ENCODE measurements at places on chromosomes 16 and 17.
A peak's percentile ranks its signal among the peaks of the same experiment; 100 is the strongest.

- peak; percentile 95 for DNase-seq
Observed at GRCh38 chr16:57299719-57300386, 15.4 kb upstream of the PLLP start.

- peak; percentile 15 for DNase-seq
Observed at GRCh38 chr17:596763-597644, 117.6 kb downstream of the VPS53 start.

- no peak for DNase-seq
Observed at GRCh38 chr17:1577583-1578013, 15.0 kb upstream of the PITPNA start.

DNA sequence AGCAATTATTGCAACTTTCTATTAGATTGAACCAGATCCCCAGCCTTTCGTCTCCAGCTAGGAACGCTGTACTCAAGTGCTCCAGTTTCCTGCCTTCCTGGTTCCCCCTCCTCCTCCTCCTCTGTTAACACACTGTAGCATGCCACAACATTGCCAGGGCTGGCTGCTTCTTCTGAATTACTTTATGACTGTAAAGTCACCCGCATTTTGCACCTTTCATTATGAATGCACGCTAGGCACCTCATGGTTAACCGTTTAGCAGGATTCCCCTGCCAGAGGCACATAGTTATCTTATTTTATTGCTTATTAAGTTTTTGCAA is 4.5 kb downstream of the ZNF423 start:
- no peak for DNase-seq

- DNase-seq: no peak
Observed at GRCh38 chr17:9150446-9151090, 129.3 kb downstream of the NTN1 start.

GRCh38 chr16:3118204-3118790 is 5.9 kb downstream of the ZNF205 start:
- no peak for DNase-seq

DNA sequence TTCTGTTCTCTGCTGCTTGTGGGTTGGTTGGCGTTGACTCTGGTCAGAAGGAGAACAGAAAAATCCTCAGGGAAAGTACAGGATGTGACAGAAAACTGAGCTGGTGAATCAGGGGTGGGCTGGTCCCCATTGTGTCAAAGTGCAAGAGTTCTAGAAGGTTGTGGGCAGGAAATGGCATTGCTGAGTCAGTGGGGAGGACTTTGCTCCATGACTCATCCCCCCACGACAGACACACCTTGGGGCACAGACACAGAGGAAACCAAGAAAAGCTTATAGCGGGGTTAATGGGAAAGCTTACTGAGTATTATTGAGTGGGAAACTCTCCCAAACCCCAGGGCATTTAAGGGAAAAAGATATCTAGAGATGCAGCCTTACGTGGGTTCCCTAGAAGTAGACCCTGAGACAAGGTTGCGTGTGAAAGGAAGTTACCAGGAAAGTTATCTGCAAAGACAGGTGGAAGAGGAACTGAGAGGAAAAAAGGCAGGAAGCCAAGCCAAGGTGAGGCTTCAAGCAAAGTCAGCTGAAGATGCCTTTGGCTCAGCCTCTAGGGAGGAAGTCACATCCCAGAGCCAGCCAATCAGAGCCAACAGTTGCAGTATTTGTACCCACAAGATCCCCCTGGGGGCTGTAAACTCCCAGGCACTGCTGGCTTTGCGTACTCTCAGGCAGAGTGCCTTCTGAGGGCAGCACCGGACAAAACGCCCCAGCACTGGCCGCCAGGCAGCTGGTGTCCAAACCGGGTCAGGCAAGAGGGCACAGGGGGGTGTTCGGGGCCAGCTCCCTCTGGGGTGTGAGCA is 86.4 kb downstream of the FOXL1 start:
- peak; percentile 29 for DNase-seq

- no peak for DNase-seq
Observed at GRCh38 chr17:69981441-69981840, 93.6 kb upstream of the KCNJ16 start.

- no peak for DNase-seq
Observed at GRCh38 chr16:81493755-81494433, 49.3 kb downstream of the CMIP start.

DNA sequence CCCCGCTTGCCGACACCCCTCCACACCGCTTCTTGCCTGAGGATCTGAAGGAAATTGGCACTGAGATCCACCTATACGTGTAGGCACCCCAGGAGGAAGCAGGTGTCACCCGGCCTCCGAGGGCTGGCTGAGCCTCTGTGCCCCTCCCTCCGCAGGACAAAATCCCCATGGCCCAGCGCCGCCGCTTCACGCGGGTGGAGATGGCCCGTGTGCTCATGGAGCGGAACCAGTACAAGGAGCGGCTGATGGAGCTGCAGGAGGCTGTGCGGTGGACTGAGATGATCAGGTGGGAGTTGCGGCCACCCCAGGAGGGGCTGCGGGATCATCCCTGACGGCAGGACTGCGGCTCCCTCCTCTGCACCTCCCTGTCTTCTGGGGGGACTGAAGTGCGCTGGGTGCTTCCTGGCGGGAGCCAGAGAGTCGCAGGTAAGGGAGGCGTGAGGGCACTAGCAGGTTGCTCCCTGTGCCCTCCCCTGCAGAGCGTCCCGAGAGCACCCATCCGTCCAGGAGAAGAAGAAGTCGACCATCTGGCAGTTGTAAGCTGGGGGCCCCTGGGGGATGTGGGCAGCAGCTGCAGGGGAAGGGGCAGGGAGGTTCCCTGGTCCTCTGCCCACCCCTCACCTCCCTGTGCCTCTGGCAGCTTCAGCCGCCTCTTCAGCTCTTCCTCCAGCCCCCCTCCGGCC is 9.0 kb downstream of the NME3 start:
- no peak for DNase-seq

DNA sequence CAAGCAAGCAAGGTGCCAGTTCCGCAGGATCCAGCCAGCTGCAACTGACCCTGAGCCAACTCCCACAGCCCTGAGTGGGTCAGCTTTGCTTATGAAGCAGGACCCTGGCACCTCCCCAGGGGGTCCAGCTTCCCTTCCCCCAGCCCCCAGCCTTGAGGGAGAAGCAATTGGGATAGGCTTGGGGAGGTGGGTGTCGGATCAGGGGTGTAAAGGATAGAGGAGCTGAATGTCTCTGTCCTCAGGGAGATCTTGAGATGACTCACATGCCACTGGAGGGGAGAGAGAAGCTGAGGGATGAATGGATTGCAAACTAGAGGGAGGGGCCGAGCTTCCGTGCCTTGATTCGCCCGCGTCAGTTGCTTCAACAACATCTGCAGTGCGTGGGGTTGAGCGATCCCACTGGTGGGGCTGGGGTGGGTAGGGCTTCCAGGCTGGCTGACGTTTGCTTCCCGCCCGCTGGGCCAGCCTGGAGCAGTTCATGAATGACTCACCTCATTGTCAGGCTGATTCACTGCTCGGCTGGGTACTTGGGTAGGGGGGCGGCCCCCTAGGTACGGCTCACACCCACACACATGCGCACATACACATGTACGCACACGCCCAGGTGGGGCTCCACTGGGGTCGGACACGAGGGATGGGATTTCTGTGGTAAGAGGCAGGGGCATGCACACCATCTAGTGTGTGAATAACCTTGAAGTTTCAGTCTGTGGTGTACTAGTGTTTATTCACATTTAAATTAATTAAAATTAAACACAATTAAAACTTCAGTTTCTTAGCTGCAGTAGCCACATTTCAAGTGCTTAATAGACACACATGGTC is 3.6 kb upstream of the HROB start:
- peak; percentile 87 for DNase-seq

DNA sequence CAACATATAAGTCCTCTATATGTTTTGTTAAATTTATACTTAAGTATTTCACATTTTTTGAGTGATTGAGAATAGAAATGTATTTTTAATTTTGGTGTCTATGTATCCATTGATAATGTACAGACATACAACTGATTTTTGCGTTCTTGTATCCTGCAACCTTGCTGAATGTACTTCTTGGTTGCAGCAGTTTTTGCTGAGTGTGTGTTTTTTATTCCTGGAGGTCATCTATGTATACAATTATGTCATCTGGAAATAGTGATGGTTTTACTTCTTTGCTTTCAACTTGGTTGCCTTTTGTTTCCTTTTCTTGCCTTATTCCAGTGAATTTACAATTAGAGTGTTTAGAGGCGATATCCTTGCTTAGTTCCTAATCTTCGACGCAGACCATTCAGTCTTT is 67.5 kb upstream of the NETO2 start:
- no peak for DNase-seq

DNA sequence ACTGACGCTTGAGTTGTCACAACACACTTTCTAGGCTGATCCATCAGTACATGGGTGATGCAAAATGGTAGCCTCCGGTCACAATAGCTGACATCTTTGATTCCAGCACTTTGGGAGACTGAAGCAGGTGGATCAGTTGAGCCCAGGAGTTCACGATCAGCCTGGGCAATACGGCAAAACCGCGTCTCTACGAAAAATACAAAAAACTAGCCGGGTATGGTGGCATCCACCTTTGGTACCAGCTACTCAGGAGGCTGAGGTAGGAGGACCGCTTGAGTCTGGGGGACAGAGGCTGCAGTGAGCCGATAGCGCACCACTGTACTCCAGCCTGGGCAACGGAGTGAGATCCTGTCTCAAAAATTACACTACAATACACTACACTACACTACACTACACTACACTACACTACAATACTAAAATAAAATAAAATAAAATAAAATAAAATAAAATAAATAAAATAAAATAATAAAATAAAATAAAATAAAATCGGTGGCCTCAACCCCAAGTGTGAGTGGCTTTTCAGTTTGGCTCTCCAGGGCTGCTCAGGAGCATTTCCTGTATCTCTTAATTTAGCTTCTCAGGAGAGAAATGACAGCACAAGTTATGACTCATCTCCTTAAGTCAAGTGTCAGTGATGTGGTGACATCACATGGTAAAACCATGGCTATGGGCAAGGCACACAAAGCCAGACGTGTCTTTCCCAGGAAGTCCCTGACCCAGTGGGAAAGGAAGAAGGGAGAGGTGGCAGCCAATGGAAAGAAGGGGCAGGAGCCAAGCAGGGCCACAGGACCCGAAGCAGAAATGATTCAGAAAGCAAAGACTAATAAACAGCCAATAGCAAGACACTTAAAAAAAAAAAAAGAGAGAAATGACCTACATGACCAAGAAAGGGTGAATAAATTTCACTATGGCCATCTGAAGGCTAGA is 75.3 kb upstream of the TBC1D3K start:
- DNase-seq: peak; percentile 96

- no peak for DNase-seq
Observed at GRCh38 chr17:45823598-45823997, 21.1 kb upstream of the SPPL2C start.

DNA sequence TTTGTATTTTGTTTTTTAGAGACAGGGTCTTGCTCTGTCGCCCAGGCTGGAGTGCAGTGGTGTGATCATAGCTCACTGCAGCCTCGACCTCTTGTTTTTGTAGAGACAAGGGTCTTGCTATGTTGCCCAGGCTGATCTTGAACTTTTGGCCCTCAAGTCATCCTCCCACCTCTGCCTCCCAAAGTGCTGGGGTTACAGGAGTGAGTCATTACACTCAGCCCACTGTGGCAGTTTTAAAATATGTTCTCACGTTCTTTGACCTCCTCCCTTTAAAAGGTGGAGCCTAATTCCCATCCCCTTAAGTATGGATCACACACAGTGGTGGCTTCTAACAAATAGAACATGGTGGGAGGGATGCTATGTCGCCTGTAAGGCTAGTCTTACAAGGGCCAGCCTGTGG is 67.7 kb downstream of the ZDHHC7 start:
- no peak for DNase-seq

DNA sequence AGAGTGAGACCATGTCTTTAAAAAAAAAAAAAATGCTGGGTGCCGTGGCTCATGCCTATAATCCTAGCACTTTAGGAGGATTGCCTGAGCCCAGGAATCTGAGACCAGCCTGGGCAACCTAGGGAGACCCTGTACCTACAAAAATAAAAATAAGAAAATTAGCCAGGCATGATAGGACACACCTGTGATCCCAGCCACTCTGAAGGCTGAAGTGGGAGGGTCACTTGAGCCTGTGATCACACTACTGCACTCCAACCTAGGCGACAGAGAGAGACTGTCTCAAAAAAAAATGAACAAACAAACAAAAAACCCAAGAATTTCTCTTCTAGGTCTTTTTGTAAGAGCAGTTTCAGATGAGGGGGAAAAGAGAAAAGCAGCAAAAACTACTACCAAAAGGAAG is 34.6 kb downstream of the NME2 start:
- no peak for DNase-seq

DNA sequence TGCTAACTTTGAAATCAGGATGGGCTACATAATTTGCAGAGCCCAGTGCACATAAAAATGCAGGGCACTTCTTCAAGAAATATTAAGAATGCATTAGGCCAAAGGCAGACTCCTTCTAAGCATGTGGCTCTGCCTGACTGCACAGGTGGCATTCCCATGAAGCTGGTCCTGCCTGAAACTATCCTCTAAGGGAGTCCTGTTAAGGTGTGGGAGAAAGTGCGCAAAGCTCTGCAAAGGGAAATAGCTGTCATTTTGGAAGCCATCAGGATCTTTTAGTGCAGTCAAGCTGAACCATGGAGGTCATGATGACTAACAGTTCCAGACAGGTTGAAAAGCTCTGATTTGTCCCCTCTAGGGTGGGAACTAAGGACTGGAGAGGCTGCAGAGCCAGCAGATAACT is 41.9 kb upstream of the CRHR1 start:
- no peak for DNase-seq

DNA sequence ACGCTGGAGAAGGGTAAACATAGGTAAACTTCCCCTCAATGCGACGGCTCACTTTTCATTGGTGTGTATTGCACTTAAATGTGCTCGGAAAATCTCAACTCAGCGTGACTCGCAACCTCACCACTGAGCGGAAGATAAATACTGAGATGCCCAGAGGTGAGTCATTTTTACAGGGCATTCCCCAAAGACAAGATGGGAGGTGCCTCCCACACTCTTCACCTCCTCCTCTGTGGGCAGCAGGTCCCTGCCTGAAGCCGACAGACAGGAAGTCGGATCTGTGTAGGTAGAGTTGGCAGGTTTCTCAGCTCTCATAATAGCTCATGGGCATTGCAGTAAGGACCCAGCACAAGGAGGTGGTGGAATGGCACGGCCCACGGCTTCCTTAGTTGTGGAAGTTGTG is 274.6 kb upstream of the HSBP1 start:
- DNase-seq: no peak

- DNase-seq: no peak
Observed at GRCh38 chr16:7763111-7763510, 430.5 kb downstream of the RBFOX1 start.

GRCh38 chr16:15773968-15774367 is 82.9 kb downstream of the MYH11 start:
- no peak for DNase-seq

GRCh38 chr16:1613728-1614455 is 1.7 kb downstream of the CRAMP1 start:
- no peak for DNase-seq

- no peak for DNase-seq
Observed at GRCh38 chr17:17565471-17566339, 25.8 kb downstream of the PEMT start.

- no peak for DNase-seq
Observed at GRCh38 chr17:82602487-82602886, 45.8 kb downstream of the WDR45B start.

DNA sequence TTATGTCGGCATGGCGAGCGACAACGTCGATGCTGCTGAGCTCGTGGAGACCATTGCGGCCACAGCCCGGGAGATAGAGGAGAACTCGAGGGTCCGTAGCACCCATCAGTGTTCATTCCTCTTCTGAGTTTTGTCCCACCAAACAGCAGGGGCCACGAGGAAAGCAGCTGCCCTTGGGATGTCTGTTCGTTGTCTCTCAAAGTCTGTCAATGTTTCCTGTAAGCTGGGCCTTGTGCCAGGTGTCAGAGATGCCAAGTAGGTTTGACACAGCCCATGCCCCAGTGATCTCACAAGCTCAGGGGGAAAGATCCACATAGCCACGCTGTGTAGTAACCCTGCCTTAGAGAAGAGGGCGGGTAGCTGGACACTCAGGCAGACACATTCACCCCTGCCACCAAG is 22.6 kb downstream of the NTAN1 start:
- no peak for DNase-seq

All from foreskin melanocyte (primary cell).